Large intestine (tissue), 12 donors: ENCODE measurements at places on chromosomes 7 and 10. TPM values are rescaled to one million over a fixed set of nuclear protein-coding genes. Genes with fewer than 3 reads are reported as not detected.

- DNase-seq, result no peak
These were observed 21.2 kb downstream of the CALML5 start for GRCh38 chr10:5477948-5478693.

DNA sequence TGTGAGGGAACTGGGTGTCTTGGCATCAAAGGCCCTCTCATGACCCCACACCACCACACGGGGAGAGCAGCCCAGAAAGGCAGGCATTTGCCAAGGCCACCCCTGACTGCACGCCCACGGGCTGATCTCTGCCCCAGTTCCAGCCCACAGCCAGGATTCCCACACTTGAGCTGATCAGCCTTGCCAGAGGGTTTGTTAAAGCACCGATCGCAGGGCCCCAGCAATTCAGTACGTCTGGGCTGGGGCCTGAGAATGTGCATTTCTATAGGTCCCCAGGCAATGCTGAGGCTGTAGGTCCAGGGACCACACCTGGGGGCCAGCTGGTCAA is 103.9 kb downstream of the TNS3 start:
- DNase-seq, result no peak

GRCh38 chr10:84140036-84140379 is 699 bp downstream of the GHITM start:
- DNase-seq, result no peak

DNA sequence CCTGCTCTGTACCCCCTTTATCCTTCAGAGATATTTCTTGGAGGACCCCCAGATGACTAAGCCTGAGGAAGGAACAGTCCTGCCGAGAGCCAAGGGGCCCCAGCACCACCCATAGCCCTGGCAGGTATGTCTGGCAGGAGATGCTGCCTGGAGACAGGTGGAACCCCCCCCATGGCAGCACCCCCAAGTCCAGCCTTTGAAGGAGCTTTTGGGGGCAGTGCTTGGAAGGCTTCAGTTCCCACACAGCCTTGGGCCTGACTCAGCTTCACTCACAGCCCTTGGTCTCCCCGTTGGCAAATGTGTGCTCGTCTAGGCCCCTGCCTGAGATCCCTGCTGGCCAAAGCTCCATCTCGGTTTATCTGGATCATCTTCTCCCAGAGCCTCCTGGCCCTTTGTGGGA is 23.0 kb upstream of the PCBD1 start:
- DNase-seq, result no peak

Gene MYOZ1
- 0.94 TPM for polyA plus RNA-seq

Gene MAPK8
- polyA plus RNA-seq, result 40.6 TPM

Gene C10orf67
- 0.27 TPM for polyA plus RNA-seq
